ENCODE measurements at places on chromosomes 4 and X.

DNA sequence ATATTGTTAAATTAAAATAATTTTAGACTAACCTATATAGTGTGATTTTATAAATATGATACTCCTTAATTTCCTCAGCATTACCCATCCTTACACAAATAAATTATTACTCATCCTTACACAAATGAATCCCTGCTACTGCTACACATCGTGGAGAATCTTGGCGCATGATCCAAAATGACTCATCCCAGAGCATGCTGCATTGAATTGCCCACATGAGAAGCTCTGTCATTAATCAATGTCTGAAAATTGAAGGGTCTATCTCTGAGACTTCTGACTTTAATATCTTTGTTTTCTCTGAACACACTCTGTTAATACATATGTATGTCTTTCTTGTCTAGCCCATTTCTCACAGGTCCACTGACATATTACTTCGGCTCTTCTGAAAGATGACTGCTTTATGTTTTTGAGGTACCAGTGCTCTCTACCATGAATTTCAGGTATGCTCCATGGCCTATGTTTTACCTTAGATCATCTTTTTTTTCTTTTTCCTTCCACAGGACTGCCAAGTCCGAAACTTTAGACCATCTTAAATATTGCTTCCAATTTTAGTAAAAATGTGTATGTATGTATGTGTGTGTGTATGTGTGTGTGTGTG is 15.7 kb upstream of the DUSP21 start:
- DNase-seq, result no peak

- no peak for DNase-seq
Measured at GRCh38 chr4:142352712-142353111, 493.4 kb downstream of the INPP4B start.

- no peak for DNase-seq
Measured at GRCh38 chr4:140363051-140363450, 10.4 kb upstream of the SCOC start.

DNA sequence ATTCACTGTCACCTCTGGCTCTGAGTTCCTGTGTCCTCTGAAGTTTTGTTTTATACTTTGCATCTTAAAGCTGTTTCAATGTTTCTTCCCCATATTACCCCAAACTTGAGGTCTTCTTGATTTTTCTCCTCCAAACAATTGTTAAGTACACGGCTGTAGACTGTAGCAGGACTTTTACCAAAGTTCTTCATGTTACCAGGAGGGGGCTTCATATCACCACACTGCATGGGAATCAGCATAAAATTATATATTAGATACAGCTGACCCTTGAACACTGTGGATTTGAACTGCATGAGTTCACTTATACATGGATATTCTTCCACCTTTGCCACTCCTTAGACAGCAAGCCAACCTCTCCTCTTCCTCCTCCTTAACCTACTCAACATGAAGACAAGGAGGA is 56.6 kb downstream of the SPATA18 start:
- no peak for DNase-seq

GRCh38 chrX:6257025-6257424 is 28.4 kb upstream of the NLGN4X start:
- no peak for DNase-seq

- DNase-seq, result no peak
Measured at GRCh38 chrX:56786889-56787733, 58.1 kb downstream of the NBDY start.

GRCh38 chr4:87738483-87738882 is 60.9 kb upstream of the IBSP start:
- DNase-seq, result no peak

- DNase-seq, result no peak
Measured at GRCh38 chr4:94457692-94458106, 6.0 kb downstream of the PDLIM5 start.

All from T-helper 17 cell (primary cell).